ENCODE measurements at places on chromosomes 2 and 18. TPM values are rescaled to one million over a fixed set of nuclear protein-coding genes. Genes with fewer than 3 reads are reported as not detected.

ATIC gene
- total RNA-seq = 57.6 TPM

GRCh38 chr2:10650761-10651160 lies 39.0 kb downstream of the NOL10 start:
- no peaks in the 10 kb centered on the region for H3K36me3 ChIP-seq
- no peak overlapping the region for H3K4me3 ChIP-seq
- H3K27ac ChIP-seq = no peak overlapping the region

DNA sequence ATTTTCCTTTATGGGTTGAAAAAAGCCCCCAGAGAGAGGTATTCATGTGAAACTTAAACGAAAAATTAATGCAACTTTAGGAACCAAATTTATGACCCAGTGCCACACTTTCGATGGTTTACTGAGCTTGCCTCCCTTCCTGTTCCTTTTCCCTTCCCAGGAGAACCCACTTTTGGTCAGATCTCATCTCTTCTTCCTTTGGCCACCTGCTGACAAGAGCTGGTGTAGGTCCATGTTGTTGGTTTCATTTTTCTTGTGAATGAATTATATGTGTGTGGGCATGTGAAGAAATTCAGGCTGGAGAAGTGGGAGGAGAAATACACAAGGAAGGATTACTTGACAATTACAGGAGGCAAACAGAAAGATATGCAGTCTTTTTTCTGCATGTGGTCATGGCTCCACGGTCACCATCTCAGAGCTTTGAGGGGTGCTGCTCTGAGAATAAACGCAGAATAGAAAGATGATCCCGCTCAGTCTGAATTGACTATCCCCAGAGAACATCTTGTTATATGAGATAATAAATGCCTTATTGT lies 111.3 kb upstream of the TCF4 start:
- H3K36me3 ChIP-seq = no peaks in the 10 kb centered on the region
- no peak for DNase-seq
- no peaks in the 10 kb centered on the region for H3K4me1 ChIP-seq
- H3K4me3 ChIP-seq = no peak overlapping the region
- H3K27me3 ChIP-seq = no peaks in the 10 kb centered on the region

DNA sequence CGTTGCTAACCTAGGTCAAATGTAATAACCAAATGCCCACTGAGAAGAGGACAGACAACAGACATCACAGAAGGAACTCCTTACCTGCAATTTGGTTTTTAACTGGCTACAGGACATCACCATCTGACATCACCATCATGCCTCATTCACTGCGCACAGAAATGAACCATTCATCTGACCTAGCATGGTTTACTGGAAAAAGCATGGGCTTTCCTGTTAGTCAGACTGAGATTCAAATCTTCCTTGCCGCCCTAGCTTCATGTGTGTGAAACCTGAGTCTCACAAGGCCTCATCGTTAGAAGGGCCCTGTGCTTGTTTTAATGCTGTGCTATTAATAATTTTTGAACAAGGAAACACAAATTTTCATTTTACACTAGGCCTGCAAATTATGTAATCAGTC lies 1.1 kb upstream of the HIBCH start:
- H3K4me3 ChIP-seq = no peak overlapping the region
- no peaks in the 10 kb centered on the region for H3K36me3 ChIP-seq
- DNase-seq = no peak
- H3K27ac ChIP-seq = peak overlapping the region; percentile 94
- no peaks in the 10 kb centered on the region for H3K27me3 ChIP-seq
- H3K4me1 ChIP-seq = no peaks in the 10 kb centered on the region

KLHL14 gene
- 9.5 TPM for total RNA-seq

DSG3 gene
- 0.07 TPM for total RNA-seq

DNA sequence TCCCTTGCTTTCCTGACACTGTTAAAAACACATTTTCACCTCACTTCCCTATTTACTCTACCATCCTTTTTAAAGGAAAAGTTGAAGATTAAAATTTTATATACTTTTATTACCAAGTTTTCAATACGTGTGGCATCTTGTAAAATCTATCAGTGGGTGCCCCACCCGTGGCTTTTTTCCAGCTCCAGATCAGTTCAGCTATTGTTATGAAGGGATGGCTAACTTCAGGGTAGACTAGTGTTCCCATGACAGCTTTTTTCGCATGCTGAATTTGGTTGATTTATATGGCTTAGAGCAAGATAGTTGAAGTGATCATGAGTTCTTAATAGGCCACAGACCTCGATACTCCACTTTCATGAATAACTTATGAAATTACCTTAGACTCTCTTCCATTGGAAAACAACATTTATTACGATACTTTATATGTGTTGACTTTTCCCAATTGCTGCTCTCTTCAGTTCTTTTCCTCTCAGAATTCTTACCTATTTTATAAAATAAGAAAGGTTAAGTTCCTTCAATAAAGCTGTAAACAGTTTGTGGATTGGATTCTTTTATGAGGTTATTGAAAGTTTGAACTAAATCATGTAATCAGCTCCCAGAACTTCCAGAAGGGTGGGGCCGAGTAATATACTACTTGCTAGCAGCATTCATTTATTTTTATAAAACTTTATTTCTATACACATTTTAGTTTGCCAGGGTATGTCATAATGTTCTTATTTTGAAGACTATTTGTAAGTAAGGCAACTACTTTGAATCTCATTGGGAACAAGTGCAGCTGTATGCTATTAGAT lies 680.9 kb downstream of the SATB2 start:
- no peak for DNase-seq
- no peak overlapping the region for H3K4me3 ChIP-seq
- no peaks in the 10 kb centered on the region for H3K4me1 ChIP-seq
- no peaks in the 10 kb centered on the region for H3K27me3 ChIP-seq
- no peak overlapping the region for H3K27ac ChIP-seq
- no peaks in the 10 kb centered on the region for H3K36me3 ChIP-seq

GRCh38 chr18:76317136-76317535 lies 177.9 kb downstream of the ZNF516 start:
- no peaks in the 10 kb centered on the region for H3K4me1 ChIP-seq
- H3K36me3 ChIP-seq = no peaks in the 10 kb centered on the region
- no peak overlapping the region for H3K4me3 ChIP-seq
- DNase-seq = no peak

CCT7 gene
- 269 TPM for total RNA-seq

DNA sequence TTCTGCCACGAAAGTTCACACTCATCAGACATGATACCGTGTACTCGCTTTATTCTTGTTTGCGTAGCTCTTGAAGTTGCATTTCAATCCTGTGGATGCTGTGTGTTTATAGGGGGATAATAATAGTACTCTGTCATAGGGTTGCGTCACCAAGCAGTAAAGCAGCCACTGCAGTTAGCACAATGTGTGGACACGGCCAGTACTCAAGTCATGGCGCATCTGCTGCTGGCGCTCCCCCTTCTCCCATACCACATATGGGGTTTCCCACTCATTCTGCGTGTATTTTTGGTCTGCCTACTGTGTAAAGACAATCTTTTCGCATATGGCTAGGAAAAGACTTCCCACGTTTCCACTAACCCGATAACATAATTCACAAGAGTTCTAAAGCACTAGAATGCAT lies 2.1 kb upstream of the ZBTB14 start:
- no peaks in the 10 kb centered on the region for H3K36me3 ChIP-seq
- no peak overlapping the region for H3K27ac ChIP-seq
- H3K4me1 ChIP-seq = no peaks in the 10 kb centered on the region
- no peak overlapping the region for H3K4me3 ChIP-seq
- DNase-seq = no peak

LBX2 gene
- not detected for total RNA-seq

C2orf81 gene
- 2.1 TPM for total RNA-seq

KCNG2 gene
- total RNA-seq = not detected

GALNT5 gene
- total RNA-seq = 8.1 TPM

All from uterus (tissue), 4 donors.